Anterior cingulate cortex (tissue), 58 donors: ENCODE measurements at places on chromosomes 11 and 22.

DNA sequence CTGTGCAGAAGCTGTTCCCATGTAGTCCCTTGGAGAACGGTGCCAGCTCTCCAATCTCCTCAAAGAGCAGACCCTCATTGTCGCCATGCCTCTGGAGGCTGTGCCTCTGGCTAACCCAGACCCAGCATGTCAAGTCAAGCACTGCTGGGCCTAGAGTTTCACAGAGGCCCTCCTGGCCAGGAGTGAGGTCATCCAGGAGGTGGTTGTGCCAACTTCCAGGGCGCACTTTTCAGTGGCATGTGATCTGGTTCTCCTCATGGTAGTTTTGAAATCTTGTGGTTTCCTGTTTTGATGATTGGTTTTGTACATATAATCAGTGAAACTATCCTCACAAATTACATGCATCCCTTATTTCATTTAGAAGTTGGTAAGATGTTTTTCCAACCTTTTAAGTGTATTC lies 78.9 kb downstream of the PPFIBP2 start:
- DNase-seq: no peak

GRCh38 chr11:72041364-72042063 lies 38.8 kb downstream of the NUMA1 start:
- peak; percentile 75 for DNase-seq

DNA sequence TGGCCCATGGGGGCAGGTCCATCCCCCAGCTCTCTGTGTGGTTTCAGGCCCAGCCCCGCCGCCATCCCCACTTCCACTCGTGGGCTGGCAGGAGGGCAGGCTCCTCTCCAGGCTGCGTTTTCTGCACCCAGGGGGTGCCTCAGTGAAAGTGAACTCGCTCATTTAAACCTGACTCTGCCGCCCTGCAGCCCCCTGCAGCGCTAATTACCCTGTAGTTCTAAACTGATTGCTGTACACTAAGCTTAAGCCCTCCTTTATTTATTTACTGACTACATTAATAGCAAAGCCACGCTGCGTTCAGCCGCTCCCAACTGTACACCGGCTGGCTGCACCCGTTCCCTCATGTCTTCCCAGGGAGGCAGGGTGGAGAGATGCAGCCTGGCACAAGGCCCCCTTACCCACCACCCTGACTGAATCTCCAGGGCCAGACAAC lies 36.6 kb upstream of the NNMT start:
- DNase-seq: no peak

DNA sequence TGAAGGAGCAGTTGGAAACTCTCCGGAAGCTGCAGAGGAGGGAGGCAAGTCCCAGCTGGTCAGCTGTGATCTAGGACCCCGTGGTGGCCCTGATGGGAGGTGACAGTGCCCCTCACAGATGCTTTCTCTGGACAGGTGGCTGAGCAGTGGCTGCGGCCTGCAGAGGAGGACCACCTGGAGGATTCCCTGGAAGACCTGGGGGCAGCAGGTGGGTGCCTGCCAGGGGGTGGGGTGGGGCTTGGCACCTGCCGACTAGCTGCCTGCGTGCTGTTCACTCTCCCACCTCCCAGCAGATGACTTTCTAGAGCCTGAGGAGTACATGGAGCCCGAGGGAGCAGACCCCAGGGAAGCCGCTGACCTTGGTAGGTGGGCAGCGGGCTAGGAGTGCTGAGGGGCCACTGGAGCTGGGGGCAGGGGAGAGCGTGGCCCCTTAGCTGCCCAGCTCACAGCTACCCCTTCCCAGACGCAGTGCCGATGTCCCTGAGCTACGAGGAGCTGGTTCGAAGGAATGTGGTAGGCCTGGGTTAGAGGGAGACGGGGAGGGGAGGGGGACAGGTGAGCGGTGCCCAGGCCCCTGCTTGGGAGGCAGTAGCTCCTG lies 3.1 kb downstream of the SCO2 start:
- no peak for DNase-seq

DNA sequence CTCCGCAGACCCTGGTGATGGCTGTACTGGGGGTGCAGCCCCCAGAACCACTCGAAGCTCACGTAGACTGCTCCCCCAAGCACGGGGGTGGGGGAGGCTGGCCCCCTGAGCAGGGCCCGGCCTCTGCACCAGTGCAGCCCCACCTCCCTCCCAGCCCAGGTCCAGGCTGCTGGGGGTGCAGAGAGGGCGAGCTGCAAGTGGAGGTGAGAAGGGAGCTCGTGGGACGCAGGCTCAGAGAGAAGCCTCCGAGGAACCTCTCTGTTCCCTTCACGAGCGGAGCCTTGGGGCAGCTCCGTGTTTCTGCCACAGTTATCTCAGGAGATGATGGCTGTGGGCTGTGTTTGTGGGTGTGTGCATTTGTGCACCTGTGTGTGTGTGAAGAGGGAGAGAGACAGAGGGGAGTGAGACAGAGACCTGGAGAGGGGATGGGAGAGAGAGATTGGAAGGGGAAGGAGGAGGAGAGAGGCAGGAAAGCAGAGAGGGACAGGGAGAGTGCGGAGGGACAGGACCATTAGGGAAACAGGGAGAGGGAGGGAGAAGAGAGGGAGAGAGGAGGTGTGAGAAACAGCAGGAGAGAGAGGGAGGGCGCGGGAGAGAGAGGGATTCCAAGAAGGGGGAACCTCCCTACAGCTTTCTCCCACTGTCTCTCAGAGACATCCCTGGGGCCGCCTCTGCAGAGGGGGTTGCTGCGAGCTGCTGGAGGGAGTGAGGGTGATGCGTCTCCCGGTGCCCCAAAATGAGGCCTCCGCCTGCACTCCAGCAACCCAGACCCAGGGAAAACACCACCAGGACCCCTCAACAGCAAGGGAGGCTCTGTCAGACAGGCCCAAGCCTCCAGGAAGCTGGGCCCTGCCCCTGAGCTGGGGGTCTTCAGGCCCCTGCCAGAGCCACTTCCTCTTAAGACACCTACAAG lies 1488.6 kb downstream of the BRD1 start:
- no peak for DNase-seq

DNA sequence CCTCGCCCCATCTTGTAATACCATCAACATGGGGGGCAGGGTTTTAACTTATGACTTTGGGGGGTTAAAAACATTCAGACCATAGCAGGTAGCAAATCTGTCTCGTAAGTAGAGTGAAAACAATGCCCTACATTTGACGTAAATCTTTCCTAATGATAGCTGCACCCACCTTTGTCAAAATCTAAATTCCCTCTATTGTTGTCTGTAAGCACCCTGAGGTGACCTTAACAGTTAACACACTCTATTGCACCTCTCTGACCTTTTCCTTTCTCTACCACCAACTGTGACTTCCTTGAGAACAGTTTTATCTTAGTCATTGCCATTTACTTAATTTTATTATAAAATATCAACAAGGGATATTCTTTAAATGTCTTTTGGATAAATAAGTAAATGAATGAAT lies 1024.9 kb upstream of the CNTN5 start:
- DNase-seq: no peak

DNA sequence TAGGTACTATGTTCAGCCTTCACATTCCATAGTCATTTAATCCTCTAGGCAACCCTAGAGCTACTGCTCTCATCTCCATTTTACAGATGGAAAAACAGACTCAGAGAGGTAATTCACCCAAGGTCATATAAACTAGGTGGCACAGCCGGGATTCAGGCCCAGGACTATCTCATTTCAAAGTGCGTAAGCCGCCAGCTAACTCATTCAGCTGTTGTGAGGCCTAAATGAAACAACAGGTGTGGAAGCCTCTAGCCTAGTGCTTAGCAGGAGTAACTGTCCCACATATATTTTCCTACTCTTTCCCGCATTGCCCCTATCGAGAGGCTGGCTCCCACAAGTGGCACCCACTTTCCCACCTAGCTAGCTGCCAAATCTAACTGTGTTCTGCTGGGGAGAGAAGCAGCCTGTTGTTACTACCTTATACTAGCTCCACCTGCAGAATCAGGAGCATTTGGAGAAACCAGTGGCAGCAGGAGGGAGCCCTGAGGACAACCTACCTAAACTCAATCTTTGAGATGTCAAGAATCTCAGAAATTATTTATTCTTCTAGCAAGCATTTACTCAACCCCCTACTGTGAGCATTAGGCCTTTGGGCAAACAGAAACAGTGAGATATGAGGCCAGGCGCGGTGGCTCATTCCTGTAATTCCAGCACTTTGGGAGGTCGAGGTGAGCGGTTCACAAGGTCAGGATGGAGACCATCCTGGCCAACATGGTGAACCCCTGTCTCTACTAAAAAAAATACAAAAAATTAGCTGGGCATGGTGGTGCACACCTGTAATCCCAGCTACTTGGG lies 20.9 kb downstream of the PRG3 start:
- no peak for DNase-seq

DNA sequence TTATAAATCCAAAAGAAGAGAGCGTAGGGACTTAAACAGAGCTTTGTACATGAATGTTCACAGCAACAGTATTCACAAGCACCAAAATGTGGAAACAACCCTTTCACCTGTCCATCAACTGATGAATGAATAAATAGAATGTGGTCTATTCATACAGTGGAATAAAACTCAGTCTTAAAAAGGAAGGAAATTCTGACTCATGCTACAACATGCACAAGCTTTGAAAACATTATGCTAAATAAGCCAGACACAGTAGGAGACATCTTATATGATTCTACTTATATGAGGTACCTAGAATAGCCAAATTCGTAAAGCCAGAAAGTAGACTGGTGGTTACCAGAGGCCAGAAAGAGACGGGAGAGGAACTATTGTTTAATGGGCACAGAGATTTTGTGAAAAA lies 74.3 kb downstream of the SHANK2 start:
- DNase-seq: no peak

DNA sequence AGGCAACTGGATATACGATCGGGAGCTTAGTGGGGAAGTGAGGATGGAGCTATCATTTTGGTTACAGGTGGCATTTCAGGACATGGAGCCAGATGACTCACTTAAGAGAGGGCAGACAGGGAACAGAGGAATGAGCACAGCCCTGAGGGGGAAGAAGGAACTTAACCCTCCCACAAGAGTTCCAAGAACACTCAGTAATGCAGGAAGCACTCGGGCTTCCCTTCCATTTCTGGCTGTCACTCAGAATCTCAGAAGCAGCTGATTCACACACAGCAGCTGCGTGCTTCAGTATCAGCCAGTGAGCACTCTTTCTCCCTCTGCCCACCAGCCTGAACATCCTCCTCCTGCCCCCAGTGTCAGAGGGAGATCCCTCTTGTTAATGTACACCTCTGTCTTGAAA lies 34.8 kb downstream of the EFCAB6 start:
- DNase-seq: no peak

DNA sequence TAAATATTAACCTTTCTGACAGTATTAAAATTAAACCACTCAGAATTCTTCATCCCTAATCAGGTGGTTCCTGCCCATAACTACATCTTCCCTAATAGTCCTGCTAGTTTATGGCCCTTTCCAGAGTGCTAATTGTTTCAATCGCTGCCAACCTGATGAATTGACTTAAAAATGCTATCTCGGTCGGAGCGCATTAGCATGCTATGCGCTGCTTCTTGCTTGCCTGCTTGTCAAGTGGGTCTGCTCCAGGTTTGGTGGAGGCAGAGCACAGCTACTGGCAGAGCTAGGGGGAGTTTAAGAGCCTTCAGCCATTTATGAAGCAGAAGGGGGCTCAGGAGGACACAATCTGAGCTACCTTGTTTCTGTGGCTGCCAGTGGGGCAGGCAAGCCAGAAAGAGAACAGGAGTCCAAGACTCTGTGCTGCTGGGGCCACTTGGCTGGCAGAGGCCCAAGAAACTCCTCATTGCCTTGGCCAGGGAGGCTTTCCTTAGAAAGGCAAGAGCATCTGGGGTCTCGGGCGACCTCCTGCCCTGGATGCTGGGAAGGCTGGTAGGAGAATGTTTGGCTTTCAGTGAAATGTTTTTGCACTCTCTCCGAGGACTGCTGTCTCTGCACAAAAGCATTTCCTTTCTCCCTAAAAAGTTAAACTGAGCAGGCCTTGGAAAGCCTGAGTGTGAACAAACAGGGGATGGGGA lies 62.1 kb upstream of the PHOX2A start:
- DNase-seq: no peak

DNA sequence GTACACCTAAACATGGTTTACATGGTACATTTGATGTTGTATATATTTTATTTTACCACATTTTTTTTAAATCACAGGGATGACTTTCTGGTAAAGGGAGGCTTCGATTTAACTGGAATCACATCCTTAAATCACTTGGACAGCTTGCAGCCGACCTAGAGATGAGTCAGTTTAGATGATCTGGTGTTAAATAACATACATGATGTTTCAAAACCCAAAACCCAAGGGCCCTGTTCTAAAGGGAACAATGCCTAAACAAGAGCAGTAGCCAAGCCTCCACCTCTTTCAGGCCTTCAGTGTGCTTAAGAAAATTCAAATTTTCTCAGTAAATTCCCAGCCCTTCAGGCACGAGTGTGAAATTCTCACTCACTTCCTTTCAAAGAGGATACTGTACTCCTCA lies 108.8 kb downstream of the WT1 start:
- DNase-seq: no peak

DNA sequence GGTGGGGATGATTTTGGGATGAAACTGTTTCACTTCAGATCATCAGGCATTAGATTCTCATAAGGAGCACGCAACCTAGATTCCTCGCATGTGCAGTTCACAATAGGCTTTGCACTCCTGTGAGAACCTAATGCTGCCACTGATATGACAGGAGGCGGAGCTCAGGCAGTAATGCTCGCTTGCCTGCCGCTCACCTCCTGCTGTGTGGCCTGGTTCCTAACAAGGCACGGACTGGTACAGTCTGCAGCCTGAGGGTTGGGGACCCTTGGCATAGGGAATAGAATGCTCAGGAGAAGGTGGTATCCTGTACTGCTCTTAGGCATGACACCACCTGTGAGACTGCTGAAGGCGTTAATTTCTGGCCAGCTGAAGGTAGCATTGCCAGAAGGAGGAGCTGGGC lies 47.0 kb downstream of the STIM1 start:
- no peak for DNase-seq

- DNase-seq: no peak
These were observed 96.9 kb upstream of the LARGE1 start for GRCh38 chr22:34017205-34017604.

- no peak for DNase-seq
These were observed 25.5 kb downstream of the IL18BP start for GRCh38 chr11:72024069-72024754.

DNA sequence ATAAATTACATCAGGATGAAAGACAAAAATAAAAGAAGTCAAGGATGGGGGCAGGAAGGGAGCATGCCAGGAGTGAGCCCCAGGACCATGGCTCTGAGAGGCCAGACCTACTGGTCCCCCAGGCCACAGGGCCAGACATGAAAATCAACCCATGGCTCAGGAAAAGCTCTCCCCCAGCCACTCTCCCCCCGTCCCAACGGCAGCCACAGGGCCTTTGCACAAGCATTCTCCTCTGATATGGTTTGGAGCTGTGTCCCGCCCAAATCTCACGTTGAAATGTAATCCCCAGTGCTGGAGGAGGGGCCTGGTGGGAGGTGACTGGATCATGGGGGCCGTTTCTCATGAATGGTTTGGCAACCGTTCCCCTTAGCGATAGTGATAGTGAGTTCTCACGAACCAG lies 80.8 kb upstream of the ANO1 start:
- no peak for DNase-seq
